Mucosa of gallbladder (tissue), 1 donor: ENCODE measurements at places on chromosomes 11 and 22. TPM values are rescaled to one million over a fixed set of nuclear protein-coding genes. Genes with fewer than 3 reads are reported as not detected.

DNA sequence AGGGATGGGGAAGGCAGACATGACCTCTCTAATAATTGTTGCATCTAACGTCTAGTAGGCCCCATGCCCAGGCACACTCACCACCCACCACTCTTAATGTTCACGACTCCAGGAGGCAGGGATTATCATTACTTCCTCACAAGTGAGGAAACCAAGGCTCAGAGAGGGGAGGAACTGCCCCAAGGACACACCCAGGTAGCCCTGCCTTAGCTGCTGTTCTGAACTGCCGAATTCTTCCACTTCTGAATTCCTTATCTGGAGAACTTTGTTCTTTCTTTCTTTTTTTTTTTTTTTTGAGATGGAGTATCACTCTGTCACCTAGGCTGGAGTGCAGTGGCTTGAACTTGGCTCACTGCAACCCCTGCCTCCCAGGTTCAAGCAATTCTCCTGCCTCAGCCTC is 16.7 kb downstream of the SLCO2B1 start:
- DNase-seq, result no peak

DNA sequence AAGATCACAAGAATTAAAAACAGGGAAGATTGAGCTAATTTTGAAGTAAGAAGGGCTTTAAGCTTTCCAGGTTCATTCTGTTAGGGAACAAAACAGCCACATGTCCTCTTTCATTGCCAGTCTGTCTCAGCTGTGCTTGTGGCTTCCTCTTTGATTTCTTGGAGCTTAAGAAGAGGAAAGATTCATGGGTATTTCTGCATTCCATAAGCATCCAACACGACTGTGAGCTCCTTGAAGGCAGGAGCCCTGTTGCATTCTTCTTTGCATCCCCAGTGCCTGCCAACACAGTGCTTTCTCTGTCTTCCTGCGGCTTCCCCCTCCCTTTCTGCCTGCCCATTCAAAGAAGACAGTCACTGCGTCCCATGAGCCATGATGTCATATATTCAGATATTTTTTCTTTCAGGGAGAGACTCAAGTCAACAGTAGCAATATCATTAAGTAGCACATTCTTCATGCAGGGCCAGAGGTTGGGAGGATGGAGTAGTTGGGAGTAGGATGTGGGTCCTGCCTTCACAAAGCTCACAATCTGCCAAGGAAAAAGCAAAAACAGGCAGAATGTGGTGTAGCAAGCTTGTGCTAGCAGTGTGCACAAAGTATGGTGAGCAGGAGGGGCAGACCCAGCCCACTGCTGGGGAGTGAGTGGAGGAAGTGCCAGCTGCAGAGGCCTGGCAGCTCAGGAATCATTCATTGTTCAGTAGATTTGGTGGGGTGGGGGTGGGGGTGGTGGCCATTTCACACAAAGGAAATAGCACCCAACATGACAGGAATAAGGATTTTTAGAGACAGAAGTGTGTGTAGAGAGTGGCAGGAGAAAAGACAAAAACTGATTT is 162.1 kb upstream of the RASSF10 start:
- DNase-seq, result no peak

DNA sequence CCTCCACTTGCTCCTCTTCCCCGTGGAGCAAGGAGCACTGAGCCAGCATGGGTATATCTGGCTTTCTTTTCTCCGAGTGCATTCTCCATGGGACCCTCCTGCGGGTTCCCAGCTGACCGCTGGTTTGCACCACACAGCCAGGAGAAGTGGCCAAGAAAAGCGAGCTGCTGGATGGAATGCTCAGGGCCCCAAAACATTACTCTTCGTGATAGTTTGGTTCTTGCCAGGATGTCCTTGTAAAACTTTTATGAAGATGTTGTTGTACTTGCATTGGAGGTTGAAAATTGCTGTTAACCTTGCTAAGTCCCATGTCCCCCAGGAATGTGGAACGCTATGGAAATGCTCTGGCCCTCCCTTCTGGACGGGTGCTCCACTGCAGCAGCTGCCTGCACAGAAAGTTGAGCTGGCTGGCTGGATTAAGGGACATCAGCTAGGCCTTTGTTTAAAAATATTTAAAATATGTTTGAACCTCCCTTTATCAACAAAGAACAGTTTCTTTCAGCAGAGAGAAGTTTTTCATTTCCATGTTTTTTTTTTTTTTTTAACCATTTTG is 68.7 kb downstream of the ZNRF3 start:
- no peak for DNase-seq

- DNase-seq, result no peak
Measured at GRCh38 chr11:13525257-13525656, 29.5 kb upstream of the PTH start.

NLRP14 gene
- total RNA-seq, result 0.06 TPM

GRCh38 chr11:34509336-34509876 is 4.2 kb downstream of the ELF5 start:
- DNase-seq, result no peak

DNA sequence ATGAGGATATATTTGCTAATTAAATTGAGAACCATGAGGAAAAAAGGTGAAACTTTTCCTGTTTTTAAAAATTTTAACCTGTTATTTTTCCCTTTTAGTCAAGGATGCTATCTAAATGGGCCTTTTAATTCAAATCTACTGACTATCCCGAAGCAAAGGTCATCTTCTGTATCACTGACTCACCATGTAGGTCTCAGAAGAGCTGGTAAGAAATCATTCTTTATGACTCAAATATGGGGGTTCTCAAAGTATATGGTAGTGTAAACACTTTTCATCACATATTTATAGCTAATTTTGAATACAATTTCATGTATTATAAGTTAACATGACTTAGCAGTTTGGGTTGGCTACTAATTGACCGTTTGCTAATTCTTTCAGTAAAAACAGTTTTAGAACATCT is 88.2 kb downstream of the CYP2R1 start:
- no peak for DNase-seq

- no peak for DNase-seq
Measured at GRCh38 chr11:110447343-110447742, 17.6 kb downstream of the FDX1 start.

- DNase-seq, result no peak
Measured at GRCh38 chr22:24089951-24090350, 78.8 kb downstream of the CABIN1 start.

HBD gene
- total RNA-seq, result 0.72 TPM

- DNase-seq, result no peak
Measured at GRCh38 chr11:29309992-29310391, 706.8 kb downstream of the KCNA4 start.

DNA sequence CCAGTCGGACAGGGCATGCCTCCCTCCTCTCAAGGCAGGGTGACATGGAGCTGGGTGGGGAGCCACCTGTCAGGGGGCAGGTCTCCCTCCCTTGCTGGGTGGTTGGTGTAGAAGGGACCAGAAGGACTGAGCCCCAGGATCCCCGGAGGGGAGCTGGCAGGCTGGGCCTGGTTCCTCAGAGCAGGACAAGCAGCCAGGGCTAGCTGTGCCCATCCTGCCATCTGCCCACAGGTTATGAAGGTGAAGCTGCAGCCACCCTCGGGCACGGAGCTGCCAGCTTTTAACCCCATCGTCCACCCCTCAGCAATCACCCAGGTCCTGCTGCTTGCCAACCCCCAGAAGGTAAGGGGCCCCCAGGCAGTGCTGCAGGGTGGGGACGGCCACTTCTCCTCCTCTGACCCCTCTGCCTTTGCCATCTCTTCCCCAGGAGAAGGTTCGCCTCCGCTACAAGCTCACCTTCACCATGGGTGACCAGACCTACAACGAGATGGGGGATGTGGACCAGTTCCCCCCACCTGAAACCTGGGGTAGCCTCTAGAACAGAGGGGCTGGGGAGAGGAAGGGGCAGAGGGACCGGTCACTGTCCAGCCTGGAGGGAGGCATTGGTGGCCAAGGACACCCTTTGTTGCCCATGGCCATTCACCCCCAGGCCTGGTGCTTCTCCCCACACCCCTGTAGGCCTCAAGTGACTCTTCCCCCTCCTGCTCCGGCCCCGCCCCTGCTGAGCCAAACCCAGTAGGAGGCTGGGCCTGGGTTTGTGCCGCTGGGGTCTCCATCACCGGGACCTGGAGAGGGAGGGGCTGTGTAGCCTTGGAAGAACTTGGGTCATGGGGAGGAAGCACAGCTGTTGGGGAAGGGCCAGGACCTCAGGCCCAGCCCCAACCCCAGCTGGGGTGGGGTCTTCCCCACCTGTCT is 7.0 kb upstream of the SH3BP1 start:
- DNase-seq, result no peak

HBG2 gene
- 13.2 TPM for total RNA-seq

HORMAD2 gene
- total RNA-seq, result not detected

SLC29A2 gene
- 19.0 TPM for total RNA-seq

GRCh38 chr11:1236316-1237127 is 13.7 kb downstream of the MUC5B start:
- no peak for DNase-seq

DNA sequence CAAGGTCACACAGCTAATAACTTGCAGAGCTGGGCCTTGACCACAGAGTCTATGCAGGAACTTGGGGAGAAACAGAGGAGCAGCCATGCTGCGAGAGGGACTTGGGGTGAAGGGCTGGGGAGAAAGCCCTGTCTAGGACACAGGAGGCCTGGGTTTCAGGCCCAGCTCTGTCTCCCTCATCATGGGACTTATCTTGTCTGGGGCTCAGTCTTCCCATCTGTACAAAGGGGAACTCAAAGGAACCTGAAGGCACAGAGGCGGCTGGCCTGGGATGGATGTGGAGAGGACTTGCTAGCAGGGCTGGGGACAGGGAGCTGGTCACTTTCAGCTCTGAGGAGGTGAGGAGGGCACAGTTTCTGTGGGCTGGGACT is 36.9 kb upstream of the TPBGL start:
- no peak for DNase-seq

NCR3LG1 gene
- 8.2 TPM for total RNA-seq

- no peak for DNase-seq
Measured at GRCh38 chr11:119504371-119504770, 81.4 kb upstream of the THY1 start.

- DNase-seq, result no peak
Measured at GRCh38 chr11:116811194-116811593, 11.9 kb downstream of the APOA4 start.

GRCh38 chr11:9208726-9209501 is 56.2 kb downstream of the DENND5A start:
- no peak for DNase-seq

GRCh38 chr11:105577641-105578040 is 32.2 kb upstream of the GRIA4 start:
- no peak for DNase-seq
